ENCODE measurements at places on chromosomes 6 and 20.

DNA sequence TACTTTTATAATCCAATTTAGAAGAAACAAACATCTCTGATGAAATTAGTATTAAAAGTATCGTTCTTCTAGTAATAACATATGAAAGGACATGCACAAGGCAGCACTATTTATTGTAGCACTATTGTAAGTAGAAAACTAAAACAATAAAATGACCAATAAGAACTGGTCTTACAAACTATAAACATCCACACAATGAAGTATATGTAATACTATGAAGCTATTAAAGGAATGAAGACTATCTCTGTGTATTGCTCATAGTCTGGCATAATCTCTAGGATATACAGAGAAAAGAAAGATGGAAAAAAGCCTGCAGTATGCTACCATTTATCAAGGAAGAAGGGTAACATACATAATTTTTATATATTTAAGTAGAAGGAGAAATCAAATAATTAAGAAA lies 16.7 kb downstream of the LCA5 start:
- no peak for DNase-seq

- no peak for DNase-seq
These were observed 612.3 kb downstream of the UTRN start for GRCh38 chr6:144897441-144897921.

GRCh38 chr6:163761481-163761880 lies 347.0 kb downstream of the QKI start:
- DNase-seq, result no peak

- DNase-seq, result no peak
These were observed 58.8 kb upstream of the BTN3A2 start for GRCh38 chr6:26306232-26306631.

DNA sequence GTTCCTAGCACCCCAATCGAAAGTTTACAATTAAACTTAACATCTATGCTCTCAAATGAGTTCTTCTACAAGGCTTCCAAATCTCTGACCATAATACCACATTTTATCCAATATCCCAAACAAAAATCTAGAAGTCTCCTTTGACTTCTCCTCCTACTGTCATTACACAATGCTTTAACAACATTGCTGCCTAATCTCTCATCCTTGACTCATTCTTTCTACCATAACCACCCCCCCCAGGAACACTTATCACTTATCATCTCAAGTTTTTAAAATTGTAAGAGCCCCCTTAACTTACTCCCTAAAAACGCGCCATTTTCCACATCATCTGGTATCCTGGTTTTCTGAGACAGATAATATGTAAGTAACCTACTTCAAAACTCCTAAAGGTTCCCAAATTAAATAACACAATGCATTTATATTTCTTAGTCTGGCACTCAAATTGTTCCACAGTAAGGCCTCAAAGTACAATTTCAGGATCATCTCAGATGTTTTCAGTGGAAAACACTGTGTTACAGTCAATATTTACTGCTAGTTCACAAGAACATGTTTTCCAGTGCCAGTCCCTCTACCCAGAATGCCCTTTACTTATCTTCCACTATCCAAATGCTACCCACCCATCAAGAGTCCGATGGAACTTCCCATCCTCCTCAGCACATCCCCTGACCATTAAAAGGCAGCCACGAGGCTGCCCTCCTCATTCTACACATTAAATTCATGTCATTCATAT lies 308.2 kb upstream of the THEMIS start:
- DNase-seq, result no peak

DNA sequence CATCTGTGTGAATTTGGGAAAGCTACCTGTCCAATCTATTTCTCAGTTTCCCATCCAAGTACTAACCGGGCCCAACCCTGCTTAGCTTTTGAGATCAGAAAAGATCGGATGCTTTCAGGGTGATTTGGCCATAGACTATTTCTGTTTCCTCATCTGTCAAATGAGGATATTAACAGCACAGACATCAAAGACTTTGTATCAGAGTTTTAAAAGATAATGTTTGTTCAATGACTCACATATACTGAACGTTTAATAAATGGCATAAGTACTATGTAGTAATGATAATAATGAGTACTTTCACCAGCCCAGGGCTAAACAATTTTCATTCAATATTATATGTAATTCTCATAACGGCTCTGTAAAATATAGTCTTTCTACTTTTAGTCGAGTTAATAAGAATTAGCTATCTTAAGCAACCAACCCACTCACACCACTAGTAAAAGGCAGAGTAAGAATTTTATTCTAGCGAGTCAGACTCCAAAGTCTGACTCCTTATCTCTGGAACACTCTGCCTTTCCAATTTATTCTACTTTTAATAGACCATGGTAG lies 216.5 kb downstream of the ARHGAP18 start:
- DNase-seq, result no peak
